ENCODE measurements at places on chromosomes 4 and X. TPM values are rescaled to one million over a fixed set of nuclear protein-coding genes. Genes with fewer than 3 reads are reported as not detected.

ATP8A1 gene
- 2.1 TPM for total RNA-seq

GC gene
- not detected for total RNA-seq

RAB41 gene
- total RNA-seq, result not detected

ERCC6L gene
- 0.20 TPM for total RNA-seq

PPM1K gene
- total RNA-seq, result 16.2 TPM

NHS gene
- 1.8 TPM for total RNA-seq

ZFYVE28 gene
- total RNA-seq, result 4.8 TPM

LGI2 gene
- 0.25 TPM for total RNA-seq

ARHGAP4 gene
- total RNA-seq, result 0.31 TPM

RAB39B gene
- total RNA-seq, result 0.06 TPM

ACTRT1 gene
- not detected for total RNA-seq

SLC6A14 gene
- total RNA-seq, result not detected

MAGEA6 gene
- total RNA-seq, result not detected

GAGE13 gene
- not detected for total RNA-seq

LUZP4 gene
- total RNA-seq, result not detected

DCAF12L1 gene
- total RNA-seq, result not detected

TRIM75 gene
- not detected for total RNA-seq

NPY1R gene
- total RNA-seq, result 0.12 TPM

SPANXA2 gene
- not detected for total RNA-seq

Data from cardiac ventricle fibroblast (primary cell).